ENCODE measurements at places on chromosomes 5 and 9. TPM values are rescaled to one million over a fixed set of nuclear protein-coding genes. Genes with fewer than 3 reads are reported as not detected.

CAMK2A gene
- total RNA-seq: 0.46 TPM

- DNase-seq: peak; percentile 66
Observed at GRCh38 chr9:87148331-87149104, 201.2 kb upstream of the GAS1 start.

HARS1 gene
- 56.4 TPM for total RNA-seq

SLC45A2 gene
- 1.0 TPM for total RNA-seq

DNA sequence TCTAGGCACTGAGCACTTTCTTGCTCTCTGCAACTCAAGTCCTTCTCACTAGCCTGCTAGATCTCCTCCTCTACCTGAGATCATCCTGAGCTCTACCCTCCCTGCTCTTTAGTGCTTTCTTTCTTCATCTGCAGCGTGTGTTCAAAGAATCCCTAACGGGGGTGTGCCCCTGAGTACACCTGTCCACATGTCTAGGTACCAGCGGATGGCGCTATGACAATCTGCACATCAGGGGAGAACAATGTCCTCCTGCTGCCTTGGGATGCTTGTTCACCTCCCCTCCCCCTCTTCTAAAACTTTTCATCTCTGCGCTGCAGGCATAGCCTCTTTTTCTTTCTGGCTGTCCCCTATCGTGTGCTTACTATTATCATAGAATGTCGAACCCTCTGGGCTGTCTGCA, 42.7 kb downstream of the PTPN3 start:
- DNase-seq: no peak

DNA sequence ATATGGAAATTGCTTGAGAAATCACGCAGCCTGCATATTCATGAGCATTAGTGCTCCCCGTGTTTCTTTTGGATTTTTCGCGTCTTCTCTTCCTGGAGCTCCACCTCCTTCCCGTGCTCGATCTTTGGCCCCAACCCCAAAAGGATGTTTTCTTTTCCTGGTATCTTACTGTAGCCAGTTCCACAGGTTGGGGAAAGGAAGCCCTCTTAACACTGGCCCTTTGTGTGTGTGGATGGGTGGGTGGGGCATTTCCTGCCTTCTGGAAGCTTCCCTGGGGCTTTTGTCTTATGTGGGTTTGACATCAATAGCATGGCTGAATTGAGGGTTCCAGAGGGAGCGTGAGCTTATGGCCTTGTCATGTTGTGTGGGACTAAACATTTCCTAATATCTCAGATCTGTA, 21.9 kb downstream of the STXBP1 start:
- no peak for DNase-seq

DNA sequence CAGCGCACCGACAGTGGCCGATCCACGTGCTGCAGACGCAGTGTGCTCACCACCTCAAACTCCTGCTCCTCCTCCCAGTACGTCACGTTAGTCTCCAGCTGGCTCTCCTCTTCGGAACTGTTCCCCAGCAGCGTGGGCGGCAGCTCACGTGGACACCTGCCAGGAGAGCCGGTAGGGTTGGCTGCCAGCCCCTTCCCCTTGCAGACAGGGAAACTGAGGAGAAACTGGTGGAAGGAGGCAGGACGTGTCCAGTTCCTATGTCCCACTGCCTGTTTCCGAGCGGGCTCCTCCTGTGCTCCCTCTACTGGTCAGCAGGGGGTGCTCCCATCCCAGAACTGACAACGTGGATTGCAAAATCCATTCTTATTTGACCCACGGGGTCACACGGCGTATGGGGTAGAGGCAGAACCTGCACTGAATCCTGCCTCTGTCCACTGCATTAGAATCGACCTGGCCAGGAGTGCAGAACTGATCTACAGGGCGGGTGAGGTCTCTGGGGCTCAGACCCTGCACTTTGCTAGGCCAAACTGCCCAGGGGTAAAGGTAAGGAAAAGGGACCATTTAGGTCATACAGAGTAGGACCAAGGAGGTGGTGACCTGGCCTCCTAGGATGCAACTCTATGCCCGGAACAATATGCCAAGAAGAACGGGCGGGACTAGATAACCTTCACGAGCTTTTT, 25.7 kb downstream of the PDGFRB start:
- peak; percentile 85 for DNase-seq

GRCh38 chr5:132385326-132386105, 16.0 kb downstream of the SLC22A5 start:
- peak; percentile 44 for DNase-seq

GRCh38 chr9:2745560-2746380, 28.5 kb downstream of the KCNV2 start:
- no peak for DNase-seq

DNA sequence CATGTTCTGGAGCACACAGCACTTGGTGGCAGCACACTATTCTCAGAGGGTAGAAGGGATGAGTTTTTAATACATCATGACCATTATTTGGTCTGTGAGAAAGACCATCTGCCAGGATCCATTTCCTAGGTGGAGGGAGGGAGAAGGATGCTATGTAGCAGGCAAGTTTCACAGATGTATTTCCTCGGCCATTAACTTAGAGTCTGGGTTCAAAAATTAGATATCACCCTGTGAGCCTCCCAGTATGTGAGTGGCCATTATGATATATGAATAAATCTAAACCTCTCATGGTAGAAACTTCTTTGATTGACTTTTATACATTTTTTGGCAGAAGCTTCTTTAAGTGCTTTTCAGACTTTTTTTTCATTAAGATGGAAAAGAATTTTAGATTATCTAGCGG, 133.9 kb downstream of the SREK1 start:
- DNase-seq: no peak

SPTLC1 gene
- total RNA-seq: 104 TPM

TENT4A gene
- total RNA-seq: 16.3 TPM

SPATA24 gene
- total RNA-seq: 4.5 TPM

DNA sequence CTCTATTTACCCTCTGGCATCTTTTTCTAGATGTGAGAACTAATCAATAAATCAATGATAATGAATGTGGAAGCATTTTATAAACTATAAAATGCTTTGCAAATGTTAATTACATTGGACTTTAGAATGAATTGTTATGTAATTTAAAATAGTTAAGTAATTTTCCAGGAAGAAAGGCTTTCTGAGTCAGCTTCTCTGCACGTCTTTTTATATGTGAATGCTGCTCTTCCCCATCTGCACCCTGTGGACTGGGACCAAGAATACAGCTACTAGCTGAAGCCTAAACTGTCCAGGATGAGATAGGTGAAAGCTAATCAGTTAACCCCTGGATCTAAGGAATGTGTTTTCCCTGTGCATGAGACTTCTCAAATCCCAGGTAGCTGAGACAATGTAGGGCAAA, 292.9 kb downstream of the NR3C1 start:
- no peak for DNase-seq

GRCh38 chr5:163908253-163908652, 402.8 kb downstream of the MAT2B start:
- no peak for DNase-seq

IL4 gene
- not detected for total RNA-seq

DNA sequence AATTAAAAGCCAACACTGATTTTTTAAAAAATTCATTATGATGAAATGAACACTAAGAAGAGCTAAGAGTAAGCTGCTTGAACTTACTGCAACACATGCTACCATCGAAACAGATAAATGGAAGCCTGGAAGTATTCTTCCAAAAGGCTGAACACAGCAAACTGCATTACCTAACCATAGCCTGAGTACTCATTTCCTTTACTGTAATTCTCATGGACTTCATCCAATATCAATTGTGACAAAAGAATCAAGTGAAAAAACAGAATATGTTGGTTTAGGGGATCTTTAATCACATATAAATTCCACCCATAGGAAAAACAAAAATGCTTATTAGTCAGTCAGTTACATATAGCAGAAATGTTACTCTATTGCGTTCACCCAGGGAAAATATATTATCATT, 68.5 kb downstream of the DROSHA start:
- no peak for DNase-seq

FAM78A gene
- 2.9 TPM for total RNA-seq

DNA sequence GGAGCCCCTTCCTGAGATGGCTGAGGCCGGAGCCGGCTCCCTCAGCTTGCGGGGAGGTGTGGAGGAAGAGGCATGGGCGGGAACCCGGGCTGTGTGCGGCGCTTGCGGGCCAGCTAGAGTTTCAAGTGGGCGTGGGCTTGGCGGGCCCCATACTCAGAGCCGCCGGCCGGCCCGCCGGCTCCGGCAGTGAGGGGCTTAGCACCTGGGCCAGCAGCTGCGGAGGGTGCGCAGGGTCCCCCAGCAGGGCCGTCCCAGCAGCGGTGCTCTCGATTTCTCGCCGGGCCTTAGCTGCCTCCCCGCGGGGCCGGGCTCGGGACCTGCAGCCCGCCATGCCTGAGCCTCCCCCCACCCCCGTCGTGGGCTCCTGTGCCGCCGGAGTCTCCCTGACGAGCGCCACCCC, 67.9 kb upstream of the SLC28A3 start:
- no peak for DNase-seq

BARX1 gene
- not detected for total RNA-seq

DNA sequence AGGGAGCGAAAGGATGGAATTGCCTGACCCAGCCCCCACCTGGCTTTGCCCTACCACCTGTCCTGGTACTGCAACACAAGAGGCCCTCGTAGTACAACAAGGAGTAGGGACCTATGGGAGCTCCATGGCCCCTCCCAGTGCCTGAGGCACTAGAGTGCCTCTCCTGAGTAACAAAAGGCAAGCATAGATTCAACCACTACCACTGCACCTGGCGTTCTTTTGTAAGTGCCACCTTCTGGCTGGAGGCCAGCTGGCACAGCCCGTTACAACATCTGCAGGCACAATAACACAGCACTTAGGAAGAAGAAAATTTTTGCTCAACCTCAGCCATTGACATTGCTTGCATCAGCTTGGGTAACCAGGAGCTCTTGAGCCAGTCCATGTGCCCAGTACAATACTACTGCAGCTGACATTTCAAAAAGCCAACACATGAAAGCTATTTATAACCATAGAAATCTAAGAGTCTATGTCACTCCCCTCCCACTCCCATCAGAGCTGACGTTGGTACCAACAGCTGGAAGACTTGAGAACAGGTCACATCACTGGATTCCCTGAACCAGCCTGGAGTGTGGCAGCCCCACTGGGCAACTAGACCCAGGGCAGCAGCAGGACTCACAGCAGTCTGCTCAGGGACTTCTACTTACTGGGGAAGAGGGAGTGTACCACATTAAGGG, 17.7 kb upstream of the FAM174A start:
- peak; percentile 44 for DNase-seq
